Suprapubic skin (tissue), 4 donors: ENCODE measurements at places on chromosomes 13 and 19.

DNA sequence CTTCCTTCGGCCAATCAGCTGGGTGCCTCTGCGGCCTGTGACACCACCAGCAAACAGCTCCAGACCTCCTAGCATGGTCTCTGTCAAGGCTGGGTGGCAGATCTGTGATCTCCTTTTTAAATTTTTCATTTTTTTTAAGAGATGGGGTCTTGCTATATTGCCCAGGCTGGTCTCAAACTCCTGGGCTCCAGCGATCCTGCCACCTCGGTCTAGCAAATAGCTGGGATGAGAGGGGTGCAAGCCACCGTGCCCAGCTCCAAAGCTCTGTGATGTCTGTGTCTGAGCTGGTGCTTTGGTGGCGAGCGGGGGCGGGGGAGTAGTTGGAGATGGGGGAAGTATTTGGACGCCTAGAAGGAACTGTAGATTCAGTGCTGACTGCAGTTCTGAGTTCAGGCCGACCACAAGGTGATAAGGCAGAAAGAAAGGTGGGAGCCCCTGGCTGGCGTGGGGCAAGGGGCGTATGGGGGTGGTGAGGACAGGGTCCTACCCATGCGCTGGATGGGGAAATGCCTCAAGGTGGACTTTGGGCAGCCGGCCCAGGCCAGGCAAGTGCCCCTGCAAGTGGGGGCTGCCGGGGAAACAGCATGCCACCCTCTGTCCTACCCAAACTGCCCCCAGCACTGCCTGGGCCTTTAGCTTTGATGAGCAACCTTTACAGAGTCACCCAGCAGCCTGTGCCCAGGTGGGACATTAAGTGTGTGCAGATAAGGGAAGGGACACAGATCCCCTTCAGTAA is 5.5 kb downstream of the DPP9 start:
- no peak for DNase-seq
- peaks cover 49% of the 10 kb centered on the region for H3K4me1 ChIP-seq
- peaks cover 71% of the 10 kb centered on the region for H3K36me3 ChIP-seq

DNA sequence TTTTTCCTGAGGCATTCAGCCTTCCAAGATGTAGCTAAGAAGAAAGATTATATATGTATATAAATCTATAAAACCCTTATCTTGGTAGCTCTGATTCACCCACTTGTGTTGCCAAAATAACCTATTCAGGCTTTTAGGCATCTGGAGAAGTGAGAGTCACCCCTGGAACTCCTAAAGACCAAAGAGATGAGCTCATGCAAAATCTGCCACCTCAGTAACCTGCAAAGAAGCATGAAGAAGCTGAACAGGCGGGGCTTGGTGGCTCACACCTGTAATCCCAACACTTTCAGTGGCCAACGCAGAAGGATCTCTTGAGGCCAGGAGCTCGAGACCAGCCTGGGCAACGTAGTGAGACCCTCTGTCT is 393.7 kb downstream of the FOXO1 start:
- H3K36me3 ChIP-seq, result no peaks in the 10 kb centered on the region
- H3K4me3 ChIP-seq, result no peak overlapping the region
- peak overlapping the region; percentile 74 for H3K27ac ChIP-seq
- no peak for DNase-seq
- no peaks in the 10 kb centered on the region for H3K27me3 ChIP-seq

DNA sequence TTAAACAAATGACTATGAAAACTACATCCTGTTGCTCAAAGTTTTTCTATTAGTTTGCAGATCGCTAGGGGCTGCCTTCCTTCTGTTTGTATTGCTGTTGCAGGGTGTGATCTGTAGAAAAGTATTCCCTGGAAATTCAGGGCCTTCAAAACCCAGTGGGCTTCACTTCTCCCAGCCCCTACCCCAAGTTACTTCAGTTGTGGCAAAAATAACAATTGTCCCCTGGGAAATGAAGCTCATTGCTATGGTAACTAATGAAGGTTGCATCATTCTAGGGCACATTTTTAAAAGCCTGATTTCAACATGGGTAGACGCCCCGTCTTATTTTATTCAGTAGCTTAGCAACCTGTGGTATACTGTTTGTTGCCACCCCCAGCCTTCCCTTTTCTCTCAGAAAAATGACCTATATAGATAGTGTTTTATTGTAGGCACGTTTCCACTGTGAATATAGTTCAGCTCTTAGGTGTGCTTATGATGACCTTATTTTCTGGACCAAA is 60.9 kb downstream of the WDFY2 start:
- no peak overlapping the region for H3K4me3 ChIP-seq
- H3K27ac ChIP-seq, result peak overlapping the region; percentile 76
- H3K27me3 ChIP-seq, result no peaks in the 10 kb centered on the region
- no peaks in the 10 kb centered on the region for H3K36me3 ChIP-seq
- no peak for DNase-seq
- H3K4me1 ChIP-seq, result peaks cover 40% of the 10 kb centered on the region

- H3K27me3 ChIP-seq, result no peaks in the 10 kb centered on the region
- H3K4me1 ChIP-seq, result peaks cover 17% of the 10 kb centered on the region
- no peak overlapping the region for H3K27ac ChIP-seq
- no peak for DNase-seq
- H3K4me3 ChIP-seq, result no peak overlapping the region
These were observed 22.7 kb downstream of the VRK3 start for GRCh38 chr19:50002386-50002960.

DNA sequence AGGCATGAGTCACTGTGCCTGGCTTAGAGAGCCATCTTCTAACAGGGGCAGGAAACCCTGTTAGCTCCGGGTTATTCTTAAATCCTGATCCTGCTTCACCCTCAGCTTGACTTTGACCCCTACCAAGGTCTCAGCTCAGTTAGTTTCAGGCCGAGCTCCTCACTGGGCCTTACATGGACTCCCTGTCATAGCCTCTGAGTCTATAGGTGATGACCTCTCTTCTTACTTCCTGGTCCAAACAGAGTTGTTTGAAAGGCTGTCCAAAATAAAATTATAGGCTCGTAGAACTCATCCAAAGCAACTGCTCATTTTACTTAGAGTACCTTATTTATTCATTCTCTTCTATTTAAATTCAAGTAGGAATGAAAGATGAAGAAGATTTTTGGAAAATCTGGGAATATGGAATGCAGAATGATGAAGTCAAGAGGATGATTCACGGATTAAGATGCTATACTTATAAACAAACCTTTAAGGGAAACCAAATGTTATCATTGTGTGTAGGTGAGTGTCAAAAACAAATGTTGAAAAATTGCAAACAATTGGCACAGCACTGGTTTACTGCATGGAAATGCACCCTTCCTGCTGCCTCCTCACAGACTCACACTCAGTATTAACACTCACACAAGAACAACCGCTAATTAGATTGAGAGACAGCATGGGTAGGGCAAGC is 174.1 kb downstream of the RGCC start:
- no peaks in the 10 kb centered on the region for H3K27me3 ChIP-seq
- H3K4me1 ChIP-seq, result no peaks in the 10 kb centered on the region
- no peak overlapping the region for H3K4me3 ChIP-seq
- H3K27ac ChIP-seq, result no peak overlapping the region
- H3K36me3 ChIP-seq, result no peaks in the 10 kb centered on the region

DNA sequence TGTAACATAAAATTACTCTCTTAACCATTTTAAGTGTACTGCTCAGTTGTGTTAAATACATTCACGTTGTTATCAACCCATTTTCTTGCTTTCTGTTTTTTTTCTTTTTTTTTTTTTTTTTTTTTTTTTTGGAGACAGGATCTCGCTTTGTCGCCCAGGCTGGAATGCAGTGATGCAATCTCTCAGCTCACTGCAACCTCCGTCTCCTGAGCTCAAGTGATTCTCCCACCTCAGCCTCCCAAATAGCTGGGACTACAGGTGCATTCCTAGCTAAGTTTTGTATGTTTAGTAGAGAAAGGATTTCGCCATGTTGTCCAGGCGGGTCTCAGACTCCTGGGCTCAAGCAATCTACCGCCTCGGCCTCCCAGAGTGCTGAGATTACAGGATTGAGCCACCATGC is 42.5 kb upstream of the C13orf42 start:
- H3K4me3 ChIP-seq, result no peak overlapping the region
- no peak overlapping the region for H3K27ac ChIP-seq
- DNase-seq, result no peak
